ENCODE measurements at places on chromosomes 12 and 14.

- DNase-seq, result no peak
These were observed 48.4 kb upstream of the FOS start for GRCh38 chr14:75230140-75230792.

GRCh38 chr12:76124456-76124855 is 40.0 kb upstream of the NAP1L1 start:
- DNase-seq, result no peak

- no peak for DNase-seq
These were observed 7.4 kb downstream of the MAP4K5 start for GRCh38 chr14:50524731-50525515.

DNA sequence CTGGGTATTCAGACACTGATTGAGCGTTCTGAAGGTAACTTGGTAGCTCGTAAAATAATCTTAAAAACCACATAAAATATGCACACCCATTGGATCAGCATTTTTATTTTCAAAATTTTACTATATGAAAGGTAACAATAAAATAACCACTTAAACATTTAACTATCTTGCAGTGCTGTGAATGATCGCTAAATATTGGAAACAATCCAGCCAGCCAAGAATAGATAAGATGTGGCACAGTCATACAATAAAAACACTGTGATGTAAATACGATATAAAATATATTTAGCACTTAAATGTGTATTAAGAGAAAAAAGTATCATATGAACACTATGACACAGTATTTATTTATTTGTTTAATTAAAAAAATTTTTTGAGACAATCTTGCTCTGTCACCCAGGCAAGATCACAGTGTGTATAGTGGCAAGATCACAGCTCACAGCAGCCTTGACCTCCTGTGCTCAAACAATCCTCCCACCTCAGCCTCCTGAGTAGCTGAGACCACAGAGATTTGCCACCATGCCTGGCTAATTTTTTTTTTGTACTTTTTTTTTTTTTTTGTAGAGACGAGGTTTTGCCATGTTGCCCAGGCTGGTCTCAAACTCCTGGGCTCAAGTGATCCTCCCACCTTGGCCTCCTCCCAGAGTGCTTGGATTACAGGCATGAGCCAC is 39.4 kb downstream of the SDR9C7 start:
- DNase-seq, result no peak

DNA sequence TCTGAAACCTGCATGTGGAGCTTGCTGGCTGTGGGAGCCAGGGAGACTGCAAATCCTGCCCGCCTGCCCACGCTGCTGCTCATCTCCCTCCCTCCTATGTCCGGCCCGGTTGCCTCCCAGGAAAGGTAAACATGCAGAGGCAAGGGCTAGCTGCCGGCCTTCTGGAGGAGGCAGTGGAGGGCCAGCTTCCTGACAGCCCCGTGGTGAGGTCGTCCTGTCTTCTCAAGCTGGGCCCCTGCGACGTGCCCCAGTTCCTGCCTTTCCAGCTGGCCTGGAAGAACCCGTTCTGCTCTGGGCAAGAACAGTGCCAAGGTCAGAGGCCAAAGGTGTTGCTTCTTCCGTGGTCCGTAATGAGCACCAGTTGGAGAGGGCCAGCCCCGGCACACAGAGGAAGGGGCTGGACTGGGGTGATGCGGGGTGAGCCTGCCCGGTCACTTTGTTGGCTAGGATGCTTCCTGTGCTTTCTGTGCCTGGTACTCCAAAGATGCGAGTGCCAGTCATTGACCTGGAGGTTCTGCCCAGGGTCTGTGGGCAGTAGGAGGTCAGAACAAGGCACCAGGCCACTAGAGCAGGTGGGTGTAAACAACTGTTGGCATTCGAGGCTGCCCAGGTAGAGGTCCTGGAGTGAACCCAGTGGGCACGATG is 25.3 kb downstream of the TPCN1 start:
- DNase-seq, result no peak

Measured in HuH-7.5 (cell line).